ENCODE measurements at places on chromosomes 1 and 21. TPM values are rescaled to one million over a fixed set of nuclear protein-coding genes. Genes with fewer than 3 reads are reported as not detected.

GATAD2B gene
- 52.5 TPM for total RNA-seq

NPPB gene
- total RNA-seq, result not detected

DNA sequence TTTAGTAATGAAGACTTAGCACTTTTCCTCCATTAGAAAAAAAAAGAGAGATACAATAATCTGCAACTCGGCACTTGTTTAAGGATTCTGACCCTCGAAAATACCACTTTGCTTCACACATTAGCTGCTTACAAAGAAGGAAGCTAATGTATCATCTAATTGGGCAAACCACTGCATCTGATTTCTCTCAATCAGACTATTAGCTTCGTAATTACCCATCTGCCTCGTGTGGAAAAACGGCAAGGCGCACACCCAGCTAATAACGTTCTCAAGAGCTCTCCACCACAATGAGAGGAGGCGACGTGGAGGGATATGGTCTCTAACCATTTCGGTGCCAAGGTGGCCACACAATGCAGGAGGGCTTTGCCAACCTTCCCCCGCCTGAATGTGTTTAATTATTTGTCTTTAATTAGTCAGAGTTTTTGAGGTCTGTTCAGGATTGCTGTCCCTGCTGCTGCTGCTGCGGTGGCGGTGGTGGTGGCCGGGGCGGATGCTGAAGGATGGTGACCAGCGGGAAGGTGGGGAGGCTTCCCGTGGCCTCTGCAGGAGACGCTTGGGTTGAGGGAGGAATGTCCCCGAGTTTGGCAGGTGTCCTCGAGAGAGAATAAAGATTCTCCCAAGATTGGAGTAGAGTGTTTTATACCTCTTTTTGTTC lies 374.5 kb downstream of the RPS6KC1 start:
- DNase-seq, result no peak

DIO1 gene
- not detected for total RNA-seq

- no peak for DNase-seq
These were observed 6.9 kb upstream of the CBR3 start for GRCh38 chr21:36127977-36128376.

DNA sequence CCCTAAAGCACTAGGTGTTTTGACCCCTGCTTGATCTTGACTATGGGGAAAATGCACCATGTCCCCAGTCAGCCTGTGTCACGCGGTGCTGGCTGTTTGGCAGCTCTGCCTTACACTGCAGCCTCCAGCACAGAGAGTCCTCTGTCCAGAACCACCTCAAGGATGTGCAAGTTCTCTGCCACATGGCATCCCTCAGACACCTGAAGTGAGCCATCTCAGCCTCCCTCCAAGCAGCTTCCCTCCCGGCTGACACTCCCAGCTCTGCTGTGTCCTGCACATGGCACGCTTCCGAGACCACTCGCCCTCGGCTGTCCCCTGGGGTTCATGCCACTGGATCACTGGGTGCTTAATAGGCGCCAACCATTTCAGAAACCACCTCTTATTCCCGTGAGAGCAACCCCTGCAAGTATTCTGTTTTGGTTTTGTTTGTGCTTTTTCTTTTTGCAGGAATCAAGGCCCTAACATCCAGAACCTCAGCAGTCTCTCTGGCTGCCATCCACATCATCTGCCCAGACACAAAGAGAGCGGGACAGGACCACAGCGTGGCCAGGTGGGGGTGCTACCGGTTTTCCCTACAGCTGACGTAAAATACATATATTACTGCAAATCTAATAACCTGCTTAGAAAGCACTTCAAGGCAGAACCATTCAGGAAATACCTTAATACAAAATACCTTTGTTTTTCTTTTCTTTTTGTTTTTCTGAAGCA lies 45.7 kb downstream of the CAPZB start:
- DNase-seq, result no peak

DNA sequence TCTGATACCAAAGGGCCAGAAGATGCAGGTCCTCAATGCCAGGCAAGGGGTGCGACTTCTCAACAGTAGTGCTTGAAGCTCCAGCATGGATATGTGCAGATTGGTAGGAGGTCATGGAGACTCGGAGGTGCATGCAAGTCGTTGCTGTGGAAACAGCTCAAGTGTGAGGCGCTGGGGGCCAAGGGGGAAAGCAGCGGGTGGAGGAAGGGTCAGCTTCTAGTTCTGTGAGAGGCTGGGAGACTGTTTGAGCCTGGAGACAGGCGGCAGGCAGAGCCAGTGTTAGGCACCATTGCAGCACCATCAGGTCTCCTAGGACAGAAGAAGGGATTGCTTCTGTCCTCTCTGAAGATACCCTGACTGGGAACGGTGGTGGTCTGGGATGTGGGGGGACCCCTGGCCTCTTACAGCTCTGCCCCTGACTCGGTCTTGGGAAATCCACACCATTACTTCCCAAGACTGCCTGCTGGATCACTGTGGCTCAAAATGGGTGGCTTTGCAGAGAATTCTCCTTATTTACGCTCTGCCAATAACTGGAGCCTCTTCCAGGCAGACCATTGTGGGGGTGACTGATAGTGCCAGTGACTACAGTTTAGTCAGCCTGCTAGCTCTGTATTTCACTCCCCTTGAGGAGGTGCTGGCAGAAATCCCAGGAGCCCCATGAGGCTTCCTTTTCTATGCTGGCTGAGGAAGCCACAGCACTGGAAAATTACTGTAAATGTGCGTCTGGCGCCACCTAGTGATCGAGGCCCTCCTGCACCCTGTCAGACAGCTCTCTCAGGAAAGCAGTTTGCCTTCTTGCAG lies 46.3 kb upstream of the VANGL1 start:
- DNase-seq, result peak; percentile 90

SPRR2A gene
- total RNA-seq, result not detected

TTC39A gene
- total RNA-seq, result 1.7 TPM

GRCh38 chr1:31981972-31982371 lies 31.7 kb upstream of the KHDRBS1 start:
- no peak for DNase-seq

GRCh38 chr1:82899017-82899416 lies 1098.3 kb downstream of the ADGRL2 start:
- DNase-seq, result no peak

DNA sequence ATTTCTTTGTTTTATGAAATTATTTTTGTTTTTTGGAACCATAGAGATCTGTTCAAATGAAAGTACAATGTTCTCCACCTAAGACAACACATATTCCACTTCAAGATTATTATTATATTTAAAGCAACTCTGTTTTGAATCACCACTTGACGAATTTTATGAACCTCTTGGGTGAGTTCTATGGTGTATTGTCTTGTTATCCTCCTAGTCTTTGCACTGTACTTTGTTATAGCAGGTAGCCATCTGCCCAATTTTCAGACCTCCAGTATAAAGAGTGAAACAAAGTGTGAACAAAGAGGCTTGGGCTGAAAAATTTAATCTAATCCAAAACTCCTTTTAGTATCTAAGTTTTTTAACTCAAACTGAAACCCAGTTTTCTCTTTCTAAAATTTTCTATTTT lies 71.0 kb downstream of the LRRC7 start:
- no peak for DNase-seq

- no peak for DNase-seq
These were observed 4.2 kb downstream of the NECTIN4 start for GRCh38 chr1:161085165-161085564.

C1orf94 gene
- total RNA-seq, result not detected

GRCh38 chr1:21653744-21654100 lies 15.4 kb downstream of the RAP1GAP start:
- DNase-seq, result no peak

DNA sequence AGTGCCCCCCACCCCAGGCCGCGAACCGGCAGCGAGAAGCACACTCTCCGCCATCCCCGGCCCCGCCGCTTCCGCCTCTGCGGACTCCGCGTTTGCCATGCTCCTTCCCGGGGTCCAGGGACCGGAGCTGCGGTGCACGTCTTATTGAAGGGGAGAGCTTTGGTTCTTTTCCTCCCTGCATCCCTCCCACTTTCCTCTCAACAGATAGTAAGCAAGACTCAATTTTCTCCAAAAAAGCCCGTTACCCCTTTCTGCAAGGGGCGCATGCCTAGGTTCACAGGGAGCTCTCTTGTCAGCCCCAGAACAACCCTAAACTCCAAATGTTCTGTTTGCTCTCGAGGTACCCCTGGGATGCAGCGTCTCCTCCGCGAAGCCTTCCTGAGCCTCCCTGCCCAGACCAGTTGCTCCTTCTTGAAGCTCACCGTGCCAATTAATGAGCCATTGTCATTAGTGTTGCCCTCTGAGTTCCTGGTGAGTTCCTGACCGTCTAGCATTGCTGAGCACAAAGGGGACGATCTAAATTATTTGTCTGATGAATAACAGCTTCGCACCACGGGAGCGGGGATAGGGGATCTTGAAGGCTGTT lies 8.1 kb downstream of the FOXD3 start:
- peak; percentile 14 for DNase-seq

GRCh38 chr1:242651817-242652216 lies 127.3 kb upstream of the PLD5 start:
- no peak for DNase-seq

C1orf210 gene
- total RNA-seq, result not detected

GRCh38 chr1:164733070-164733469 lies 174.1 kb downstream of the PBX1 start:
- DNase-seq, result no peak

ADGRB2 gene
- 18.8 TPM for total RNA-seq

- no peak for DNase-seq
These were observed 70.8 kb downstream of the RWDD3 start for GRCh38 chr1:95304803-95305202.

VAMP3 gene
- 63.9 TPM for total RNA-seq

SGIP1 gene
- 5.3 TPM for total RNA-seq

- DNase-seq, result no peak
These were observed 5.8 kb upstream of the KANK4 start for GRCh38 chr1:62325081-62325480.

GRCh38 chr1:41294216-41294615 lies 52.1 kb upstream of the SCMH1 start:
- DNase-seq, result no peak

- DNase-seq, result no peak
These were observed 102.4 kb downstream of the PTGER3 start for GRCh38 chr1:70945251-70945650.

- no peak for DNase-seq
These were observed 58.1 kb downstream of the SCCPDH start for GRCh38 chr1:246782120-246782900.

- DNase-seq, result no peak
These were observed 12.2 kb downstream of the SMAP2 start for GRCh38 chr1:40385437-40386358.

GRCh38 chr1:208728815-208729214 lies 484.6 kb upstream of the PLXNA2 start:
- DNase-seq, result no peak

DNA sequence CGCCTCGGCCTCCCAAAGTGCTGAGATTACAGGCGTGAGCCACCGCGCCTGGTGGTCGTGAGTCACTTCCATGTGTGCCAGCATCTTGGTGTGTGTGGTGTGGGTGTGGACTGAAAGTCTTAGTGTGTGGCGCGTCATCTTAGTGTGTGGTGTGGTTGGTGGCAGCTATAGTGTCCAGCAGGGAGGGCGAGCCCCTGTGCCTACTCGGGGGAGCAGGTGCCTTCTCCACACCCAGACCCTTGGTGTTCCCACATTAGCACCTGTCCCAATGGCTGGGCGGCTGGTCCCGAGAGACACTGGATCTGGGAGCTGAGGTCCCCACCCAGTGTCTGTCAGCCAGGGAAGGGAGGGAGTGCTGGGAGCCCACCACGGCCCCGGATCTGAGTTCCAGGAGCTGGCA lies 2.8 kb downstream of the SCNN1D start:
- DNase-seq, result no peak

- DNase-seq, result no peak
These were observed 1.4 kb upstream of the KRTAP10-2 start for GRCh38 chr21:44552681-44553080.

GJA4 gene
- 22.3 TPM for total RNA-seq

DNA sequence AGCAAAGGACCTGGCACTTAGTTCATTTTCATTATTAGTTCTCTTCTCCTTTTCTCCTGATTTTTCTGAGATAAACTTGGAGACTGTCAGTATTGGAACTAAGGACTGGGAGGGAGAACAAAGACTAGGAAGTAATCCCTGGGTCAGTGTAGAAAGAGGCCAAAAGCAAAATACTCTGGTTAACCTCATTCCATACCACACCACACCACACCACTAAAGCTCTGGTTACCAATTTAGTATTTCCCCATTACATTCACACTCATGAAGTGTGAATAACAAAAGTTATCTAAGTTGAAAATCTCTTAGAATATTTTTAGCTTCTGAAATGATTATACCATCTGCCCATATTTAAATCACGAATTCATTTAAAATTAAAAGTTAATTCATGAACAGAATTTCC lies 68.9 kb upstream of the DMRTA2 start:
- no peak for DNase-seq

DNA sequence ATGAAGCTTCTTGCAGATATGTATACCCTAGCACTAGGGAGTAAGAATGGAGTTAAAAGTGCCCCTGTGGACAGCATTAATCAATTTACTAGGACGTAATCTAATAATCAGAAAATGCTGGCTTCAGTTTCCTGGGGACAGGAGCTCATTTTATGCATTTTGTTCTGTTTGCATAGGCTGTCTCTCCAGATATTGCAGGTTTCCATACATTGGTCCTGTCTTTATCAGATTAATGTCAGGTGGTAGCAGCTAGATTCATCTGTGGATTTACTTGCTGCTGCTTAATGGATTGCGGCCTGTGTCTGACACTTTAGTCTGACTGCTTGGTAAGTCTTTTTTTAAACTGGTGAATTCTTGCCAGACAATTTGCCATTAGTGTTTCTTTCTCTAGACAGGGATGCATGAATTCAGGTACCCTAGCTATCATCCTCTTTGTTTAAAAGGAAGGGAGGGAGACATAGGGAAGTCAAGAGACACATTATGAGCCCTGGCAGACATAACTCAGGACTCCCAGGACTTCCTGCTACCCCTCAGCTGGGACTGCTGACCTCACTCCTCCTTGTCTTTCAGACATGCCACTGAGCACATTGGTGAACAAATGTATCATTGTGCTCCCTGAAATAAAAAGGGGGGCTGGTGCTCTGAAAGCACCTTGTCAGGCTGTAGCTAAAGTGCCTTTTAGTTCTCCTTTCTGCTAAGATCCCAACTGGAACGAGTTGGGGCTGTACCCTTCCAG lies 47.7 kb downstream of the NOS1AP start:
- no peak for DNase-seq

NASP gene
- total RNA-seq, result 455 TPM

DNA sequence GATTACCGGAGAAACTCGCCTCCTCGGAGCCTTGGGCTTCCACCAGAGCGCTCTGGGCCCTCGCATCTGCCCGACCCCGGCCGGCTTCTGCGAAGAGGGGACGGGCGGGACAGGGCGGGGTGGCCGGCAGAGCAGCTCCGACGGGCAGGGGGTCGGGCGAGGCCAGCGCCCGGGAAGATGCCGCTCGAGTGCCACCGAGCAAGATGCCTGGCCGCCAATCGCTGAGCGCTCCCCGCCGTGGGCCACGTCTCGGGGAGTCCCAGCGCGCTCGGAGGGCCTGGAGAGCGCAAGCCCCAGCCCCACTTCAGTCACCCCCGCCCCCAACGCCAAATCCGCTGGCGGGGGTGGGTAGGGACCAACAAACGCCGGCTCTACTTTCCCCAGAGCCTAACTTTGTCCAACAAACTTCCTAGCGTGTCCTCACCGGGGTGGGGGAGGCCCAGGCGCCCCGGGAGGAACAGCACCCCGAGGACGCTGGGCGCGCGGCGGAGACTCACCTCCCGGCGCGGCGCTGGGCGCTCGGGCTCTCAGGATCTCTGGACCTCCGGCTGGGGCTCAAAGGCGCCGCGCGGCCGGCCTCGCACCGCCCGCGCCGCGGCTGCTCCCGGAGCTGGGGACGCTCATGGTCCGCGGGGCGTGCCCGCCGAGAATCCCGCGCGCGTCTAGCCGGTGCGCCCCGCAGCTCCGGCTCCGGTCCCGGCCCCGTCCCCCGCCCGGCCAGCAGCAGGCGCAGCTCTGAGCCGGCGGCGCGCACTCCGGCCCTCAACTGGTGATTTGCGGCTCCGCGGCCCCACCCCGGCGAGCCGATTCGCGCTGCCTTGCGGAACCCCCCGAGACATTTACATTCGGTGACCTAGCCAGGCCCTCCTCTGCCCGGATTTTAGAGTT lies at the start of gene BCAR3:
TSS of gene BCAR3 (minus strand) at position 737 of the 888 bp plus-strand sequence. CDS start 6,907 bp downstream, outside the sequence.
- peak; percentile 60 for DNase-seq
